Activated CD4-positive, CD25-positive, alpha-beta regulatory T cell (primary cell): ENCODE measurements at places on chromosomes 16 and 17.

DNA sequence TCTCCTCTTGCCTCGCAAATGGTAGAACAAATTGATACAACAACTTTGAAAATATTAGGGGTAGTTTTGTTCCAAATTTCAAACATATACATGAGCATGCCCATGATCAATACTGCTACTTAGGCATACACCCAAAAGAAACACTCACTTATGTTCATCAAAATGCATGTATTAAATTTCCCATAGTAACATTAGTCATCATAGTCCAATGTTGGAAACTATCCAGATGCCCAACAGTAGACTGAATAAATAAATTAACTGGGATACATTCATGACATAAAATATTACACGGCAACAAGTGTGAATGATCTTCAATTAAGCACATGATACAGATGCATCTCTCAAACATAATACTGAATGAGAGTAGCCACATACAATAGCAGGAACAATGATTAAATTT is 391.6 kb downstream of the CDH11 start:
- no peak for DNase-seq

DNA sequence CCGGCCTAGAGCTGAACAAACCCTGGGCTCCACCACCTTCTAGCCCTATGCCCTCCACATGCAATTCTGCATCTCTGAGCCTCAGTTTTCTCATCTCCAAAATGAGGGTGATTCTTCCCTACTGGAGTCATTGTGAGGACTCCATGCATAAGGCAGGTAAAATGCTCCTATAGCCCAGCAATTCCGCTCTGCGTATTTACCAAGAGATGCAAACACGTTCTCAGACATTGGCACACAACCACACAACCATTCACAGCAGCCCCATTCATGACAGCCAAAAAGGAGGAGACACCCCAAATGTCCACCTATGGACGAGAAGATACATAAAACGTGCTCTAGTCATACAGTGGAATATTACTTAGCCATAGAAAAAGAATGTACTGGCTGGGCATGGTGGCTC is 3.9 kb upstream of the CASKIN1 start:
- no peak for DNase-seq

DNA sequence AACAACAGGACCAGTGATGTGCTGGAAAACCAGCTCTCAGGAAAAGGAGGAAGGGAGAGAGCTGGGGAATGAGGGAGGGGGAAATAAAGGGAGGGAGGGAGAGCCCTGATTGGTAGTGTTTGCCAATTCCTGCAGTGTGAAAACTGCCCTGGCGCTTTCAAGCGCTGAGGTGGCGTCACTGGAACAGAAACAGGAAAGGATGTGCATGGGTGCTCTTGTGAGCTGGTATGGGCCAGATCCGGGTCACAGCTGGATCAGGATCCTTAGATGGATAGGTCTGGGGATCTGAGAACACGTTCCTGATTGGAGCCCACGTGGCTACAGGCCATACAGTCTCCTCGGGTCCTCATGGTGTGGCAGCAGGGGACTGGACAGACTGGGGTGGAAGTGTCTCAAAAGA is 16.7 kb upstream of the MLKL start:
- DNase-seq = no peak

- no peak for DNase-seq
Observed at GRCh38 chr17:74126179-74126900, 77.1 kb upstream of the RPL38 start.

GRCh38 chr16:52827456-52827855 is 225.2 kb downstream of the CHD9NB start:
- no peak for DNase-seq

DNA sequence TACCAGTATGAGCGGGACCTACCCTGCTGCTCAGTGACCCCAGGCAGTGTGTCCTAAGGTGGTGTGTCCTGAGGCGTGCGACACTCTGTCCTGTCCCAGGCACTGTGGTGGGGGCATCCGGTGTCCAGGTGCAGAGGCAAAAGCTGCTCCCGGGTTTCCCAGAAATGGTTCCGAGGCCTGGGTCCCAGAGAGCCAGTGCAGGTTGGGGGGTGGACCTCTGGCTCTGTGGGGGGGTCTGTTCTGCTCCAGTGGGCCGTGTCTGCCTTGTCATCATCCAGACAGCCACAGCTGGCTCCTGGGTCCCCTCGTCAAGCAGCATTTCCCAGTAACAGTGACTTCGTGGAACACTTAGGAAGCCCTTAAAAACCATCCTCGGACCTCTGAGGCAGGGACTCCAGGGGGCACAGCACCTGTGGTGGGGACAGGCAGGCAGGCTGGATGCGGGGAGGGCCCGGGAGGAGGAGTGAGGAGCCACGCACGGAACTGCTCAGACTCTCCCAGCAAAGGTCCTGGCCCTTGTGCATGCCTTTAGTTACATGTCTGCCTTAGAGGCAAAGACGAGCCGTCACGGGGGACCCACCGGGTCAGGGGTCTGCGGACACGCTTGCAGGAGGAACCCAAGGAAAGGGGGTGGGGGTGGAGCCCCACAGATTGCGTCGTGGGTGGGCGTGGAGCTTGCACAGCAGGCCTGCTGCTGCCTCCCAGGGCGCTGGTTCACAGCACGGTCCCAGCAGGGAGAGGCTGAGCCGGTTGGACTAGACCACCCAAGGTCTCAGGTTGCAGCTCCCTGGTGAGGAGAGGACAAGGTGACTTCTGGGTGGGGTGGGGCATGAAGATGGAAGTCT is 5.6 kb downstream of the SLC16A3 start:
- DNase-seq = no peak

DNA sequence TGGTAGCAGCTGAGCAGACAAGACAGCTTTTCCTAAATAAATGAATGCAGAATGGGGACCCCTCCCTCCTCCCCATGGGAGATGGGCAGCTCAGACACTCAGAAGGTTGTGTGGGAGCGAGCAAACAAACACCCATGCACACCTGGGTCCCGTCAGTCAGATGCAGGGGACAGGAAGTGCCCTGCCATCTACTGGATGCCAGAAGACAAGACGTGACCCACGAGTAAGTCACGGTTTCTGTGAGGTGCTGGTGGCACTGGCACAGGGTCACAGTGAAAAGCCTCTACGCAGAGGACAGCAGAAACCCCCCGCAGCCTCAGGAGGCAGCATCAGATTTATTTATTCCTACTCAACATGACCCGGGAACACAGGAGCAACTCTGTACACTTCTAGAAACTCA is 8.4 kb downstream of the HBQ1 start:
- DNase-seq = no peak

GRCh38 chr16:27966756-27967155 is 96.8 kb downstream of the GSG1L start:
- DNase-seq = no peak

DNA sequence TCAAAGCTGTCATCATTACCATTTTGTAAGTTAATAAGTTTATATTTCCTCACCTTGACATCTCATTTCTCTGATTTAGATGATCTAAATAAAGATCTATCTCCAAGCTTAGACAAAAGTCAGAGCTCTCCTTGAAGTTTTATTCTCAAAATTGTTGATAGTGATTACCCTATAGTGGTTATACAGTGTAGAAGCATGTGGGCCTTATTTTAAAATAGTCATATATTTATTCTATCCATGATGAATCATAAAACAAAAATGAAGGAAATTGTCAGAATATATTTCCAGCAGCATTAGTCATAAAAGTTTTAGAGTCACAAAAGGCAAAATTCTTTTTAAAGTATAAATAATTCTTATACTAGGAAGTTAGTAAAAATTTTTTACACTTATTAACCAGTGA is 49.0 kb downstream of the RHOT1 start:
- DNase-seq = no peak

GRCh38 chr17:13002761-13003453 is 14.9 kb downstream of the ELAC2 start:
- DNase-seq = no peak

DNA sequence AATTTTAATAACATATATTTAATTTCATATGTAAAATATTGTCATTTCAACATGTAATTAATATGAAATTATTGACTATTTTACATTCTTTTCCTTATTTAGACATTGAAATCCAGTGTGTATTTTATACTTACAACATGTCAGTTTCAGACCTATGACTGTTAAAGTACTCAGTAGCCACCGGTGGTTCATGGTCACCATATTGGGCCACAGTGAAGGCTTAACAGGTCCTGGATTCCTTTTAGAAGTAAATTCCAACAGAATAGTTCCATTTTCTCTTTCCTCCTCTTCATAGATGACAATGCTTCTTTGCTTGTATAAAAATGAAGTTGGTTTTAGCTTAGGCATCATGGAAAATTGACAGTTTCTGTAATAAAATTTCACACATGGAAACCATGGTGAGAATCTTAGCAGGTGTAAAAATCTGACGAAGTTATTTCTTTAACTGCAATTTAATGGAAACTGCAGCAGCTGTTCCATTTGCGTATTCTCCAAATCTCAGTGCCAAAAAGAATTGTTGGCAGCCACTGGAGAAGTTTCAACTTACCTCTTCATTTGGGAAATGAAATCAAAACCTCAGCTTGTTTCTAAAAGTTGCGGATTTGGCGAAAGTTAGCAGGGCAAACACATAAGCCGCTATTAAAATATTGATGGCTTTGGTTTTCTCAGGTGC is 231.1 kb downstream of the CDH13 start:
- DNase-seq = no peak

DNA sequence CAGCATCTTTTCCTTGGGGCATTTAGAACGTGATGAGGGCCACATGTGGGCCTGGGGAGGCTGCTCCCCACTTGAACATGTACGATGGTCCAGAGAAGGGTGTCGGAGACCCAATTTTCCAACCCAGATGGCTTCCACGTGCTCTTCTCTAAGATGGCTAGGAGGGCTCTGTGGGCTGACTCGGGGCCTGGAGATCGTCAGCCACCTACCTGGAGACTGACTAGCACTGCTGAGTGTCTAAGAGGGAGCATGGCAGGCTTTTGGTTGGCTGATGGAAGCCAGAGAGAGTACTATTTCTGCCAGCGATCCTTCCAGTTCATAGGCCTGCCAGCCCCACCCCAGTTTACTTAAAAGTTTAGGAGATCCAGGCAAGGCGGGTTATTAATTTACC is 60.2 kb upstream of the CLEC18A start:
- no peak for DNase-seq

DNA sequence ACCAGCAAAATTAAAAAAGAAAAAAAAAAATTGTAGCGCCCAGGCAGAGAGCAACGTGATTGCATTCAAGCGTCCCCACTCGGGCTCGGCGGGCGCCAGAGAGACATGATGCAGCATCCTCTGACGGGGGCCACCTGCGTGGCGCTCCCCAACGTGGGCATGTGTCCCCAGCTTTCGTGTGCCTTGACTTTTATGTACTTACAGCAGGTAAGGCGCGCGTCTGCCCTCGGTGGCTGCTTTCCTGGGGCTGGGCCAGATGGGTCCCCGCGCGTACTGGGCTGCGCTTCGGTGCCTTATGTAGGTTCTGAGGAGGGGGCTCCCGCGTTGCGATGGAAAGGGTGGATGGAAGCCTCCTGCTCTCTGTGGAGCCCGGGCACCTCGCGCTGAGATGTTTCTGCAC is 28.4 kb upstream of the RBFOX1 start:
- DNase-seq = no peak

- DNase-seq = no peak
Observed at GRCh38 chr16:49972280-49972679, 52.7 kb upstream of the CNEP1R1 start.
